Right renal pelvis (tissue), 4 donors: ENCODE measurements at places on chromosomes 3 and 15. TPM values are rescaled to one million over a fixed set of nuclear protein-coding genes. Genes with fewer than 3 reads are reported as not detected.

Gene SLC15A2
- polyA plus RNA-seq = 9.5 TPM

Gene TM6SF1
- polyA plus RNA-seq = 1.7 TPM

Gene TRIM42
- not detected for polyA plus RNA-seq

Gene SPATA12
- polyA plus RNA-seq = not detected

Gene BOC
- polyA plus RNA-seq = 33.4 TPM

Gene IL5RA
- polyA plus RNA-seq = 0.86 TPM

Gene TAGLN3
- 1.8 TPM for polyA plus RNA-seq

Gene RABL3
- 31.4 TPM for polyA plus RNA-seq

Gene WDR49
- 2.1 TPM for polyA plus RNA-seq

Gene SPTSSB
- polyA plus RNA-seq = 3.1 TPM

Gene SPTBN5
- polyA plus RNA-seq = 2.8 TPM

Gene TRAIP
- 8.6 TPM for polyA plus RNA-seq

Gene CA12
- 147 TPM for polyA plus RNA-seq

Gene MKRN2
- polyA plus RNA-seq = 51.1 TPM

Gene ARNT2
- 63.0 TPM for polyA plus RNA-seq

GRCh38 chr15:100143378-100143777, 198.4 kb downstream of the ADAMTS17 start:
- DNase-seq = no peak

GRCh38 chr3:157857440-157857839, 248.8 kb downstream of the SHOX2 start:
- no peak for DNase-seq

GRCh38 chr3:138195481-138195880, 8.4 kb downstream of the ARMC8 start:
- DNase-seq = no peak

DNA sequence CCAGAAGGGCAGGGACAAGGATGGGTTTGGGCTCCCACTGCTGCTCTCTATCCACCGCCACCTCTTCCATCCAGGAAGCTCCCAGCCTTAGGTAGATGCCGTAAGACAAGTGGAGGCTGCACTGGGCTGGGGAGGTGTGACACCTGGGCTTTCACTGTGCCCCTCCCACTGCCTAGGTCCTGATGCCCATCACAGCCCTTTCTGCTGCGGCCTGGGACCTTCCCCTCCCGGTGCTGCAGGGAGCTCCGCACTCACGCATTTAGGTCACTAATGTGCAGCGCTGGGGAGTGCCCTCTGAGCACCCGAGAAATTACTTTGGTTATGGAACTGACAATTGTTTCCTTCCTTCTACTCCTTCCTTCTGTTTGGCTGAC, 850 bp downstream of the LTF start:
- no peak for DNase-seq

- no peak for DNase-seq
Measured at GRCh38 chr3:80215191-80215590, 447.4 kb upstream of the ROBO1 start.

GRCh38 chr3:159146856-159147435, 345.1 kb downstream of the MFSD1 start:
- DNase-seq = no peak

- DNase-seq = no peak
Measured at GRCh38 chr15:77066971-77067690, 3.8 kb downstream of the TSPAN3 start.

- DNase-seq = no peak
Measured at GRCh38 chr3:42535981-42536784, 33.7 kb downstream of the VIPR1 start.

DNA sequence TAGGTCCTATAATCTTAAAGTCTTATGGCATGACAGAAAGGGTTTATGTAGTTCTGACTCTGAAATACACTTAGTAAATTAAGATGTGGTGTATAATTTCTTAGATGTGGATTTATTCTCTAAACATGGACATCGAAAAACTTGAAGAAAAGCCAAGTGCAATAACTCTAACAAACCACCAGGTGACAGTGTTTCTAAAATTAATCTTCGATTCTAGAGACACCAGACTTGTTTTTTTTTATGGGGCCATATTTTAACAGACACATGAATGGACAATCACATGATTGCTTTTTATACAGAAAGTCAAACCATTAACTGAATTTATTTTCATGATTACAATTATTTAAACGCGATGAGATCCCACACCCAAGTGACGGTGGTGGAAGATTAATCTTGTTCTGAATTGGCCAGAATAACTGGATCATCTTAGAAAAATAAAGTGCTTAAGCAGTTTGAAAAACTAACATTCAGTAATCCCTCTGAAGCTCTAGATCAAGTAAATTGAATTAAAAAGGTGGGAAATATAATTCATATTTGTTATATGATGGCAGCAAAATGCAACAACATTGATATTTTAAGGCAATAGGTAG, 305.1 kb downstream of the LSAMP start:
- DNase-seq = no peak

GRCh38 chr3:11120091-11120805, 34.0 kb upstream of the HRH1 start:
- no peak for DNase-seq

DNA sequence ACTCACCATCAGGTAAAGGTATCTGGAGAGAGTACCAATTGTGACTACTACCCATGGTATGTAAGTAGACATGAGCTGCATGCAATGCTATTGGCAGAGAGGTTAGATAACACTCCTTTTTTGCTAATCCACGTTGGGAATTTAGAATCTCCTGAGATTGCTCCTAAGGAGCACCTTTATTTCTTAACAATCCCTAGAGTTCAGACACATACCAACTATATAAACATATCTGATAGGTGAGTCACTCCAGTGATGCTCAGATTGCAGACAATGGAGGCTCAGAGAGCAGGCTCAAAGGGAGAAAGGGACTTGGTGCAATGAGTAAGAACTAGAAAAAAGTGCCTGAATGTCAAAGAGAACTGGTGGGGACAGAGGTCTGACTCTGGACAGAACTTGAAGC, 47.0 kb upstream of the LRRFIP2 start:
- DNase-seq = no peak

- peak; percentile 78 for DNase-seq
Measured at GRCh38 chr3:149971403-149972075, 844 bp upstream of the PFN2 start.

GRCh38 chr15:91855684-91856489, 2.4 kb downstream of the SLCO3A1 start:
- DNase-seq = no peak

DNA sequence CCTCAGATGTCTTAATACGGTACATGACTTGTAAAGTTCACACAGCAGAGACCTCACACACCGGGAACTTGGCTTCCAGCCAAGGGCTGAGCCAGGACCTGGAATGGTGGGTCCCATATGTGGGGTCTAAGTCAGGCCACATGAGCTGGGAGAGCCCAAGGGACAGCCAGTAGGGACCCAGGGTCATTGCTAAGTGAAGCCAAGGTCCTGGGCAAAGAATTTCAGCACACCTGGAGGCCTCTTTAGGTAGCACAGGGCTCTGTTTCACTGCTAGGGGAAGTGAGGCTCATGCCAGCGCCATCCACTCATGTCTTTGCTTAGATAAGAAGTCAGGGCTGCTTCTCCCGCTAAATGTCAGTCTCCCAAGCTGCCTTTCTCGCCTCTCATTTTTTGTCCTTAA, 116.6 kb upstream of the TLE3 start:
- no peak for DNase-seq

- DNase-seq = no peak
Measured at GRCh38 chr3:126084768-126085180, 850 bp upstream of the SLC41A3 start.

DNA sequence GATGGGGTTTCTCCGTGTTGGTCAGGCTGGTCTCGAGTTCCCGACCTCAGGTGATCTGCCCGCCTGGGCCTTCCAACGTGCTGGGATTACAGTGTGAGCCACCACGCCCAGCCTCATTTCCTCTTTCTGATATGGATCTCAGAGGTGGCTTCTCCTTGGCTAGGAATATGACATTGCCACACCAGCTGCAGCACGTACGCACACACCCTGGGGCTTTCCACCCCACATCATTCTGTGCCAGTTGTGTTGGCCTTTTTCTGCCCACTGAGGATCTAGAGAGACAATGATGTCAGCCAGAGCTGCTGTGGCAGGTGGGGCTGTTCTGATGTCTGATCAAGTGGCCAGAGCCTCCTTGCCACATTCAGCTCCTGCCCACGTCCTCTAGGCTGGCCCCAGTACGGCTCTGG, 29.0 kb downstream of the TMEM45A start:
- DNase-seq = no peak

- DNase-seq = no peak
Measured at GRCh38 chr15:78408355-78408640, 29.7 kb upstream of the IREB2 start.

- no peak for DNase-seq
Measured at GRCh38 chr3:124078953-124079911, 87.3 kb upstream of the ROPN1 start.

GRCh38 chr3:184604039-184604601, 42.5 kb downstream of the EPHB3 start:
- DNase-seq = no peak

DNA sequence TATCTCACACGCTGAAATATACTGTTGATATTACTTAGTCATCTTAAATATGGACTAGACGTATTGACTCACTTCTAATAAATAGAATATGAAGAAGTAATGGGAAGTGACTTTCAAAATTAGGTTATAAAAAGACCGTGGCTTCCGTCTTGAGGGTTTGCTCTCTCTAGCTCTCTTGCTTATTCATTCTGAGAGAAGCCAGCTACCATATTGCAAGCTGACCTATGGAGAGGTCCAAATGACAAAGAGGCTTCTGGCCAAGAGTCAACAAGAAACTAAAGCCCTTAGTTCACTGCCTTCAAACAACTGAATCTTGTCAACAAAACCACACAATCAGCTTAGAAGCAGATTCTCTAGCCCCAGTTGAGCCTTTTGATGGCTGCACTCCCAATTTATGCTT, 46.1 kb downstream of the SLC9C1 start:
- no peak for DNase-seq

GRCh38 chr3:71854706-71855105, 69.8 kb upstream of the PROK2 start:
- DNase-seq = no peak

DNA sequence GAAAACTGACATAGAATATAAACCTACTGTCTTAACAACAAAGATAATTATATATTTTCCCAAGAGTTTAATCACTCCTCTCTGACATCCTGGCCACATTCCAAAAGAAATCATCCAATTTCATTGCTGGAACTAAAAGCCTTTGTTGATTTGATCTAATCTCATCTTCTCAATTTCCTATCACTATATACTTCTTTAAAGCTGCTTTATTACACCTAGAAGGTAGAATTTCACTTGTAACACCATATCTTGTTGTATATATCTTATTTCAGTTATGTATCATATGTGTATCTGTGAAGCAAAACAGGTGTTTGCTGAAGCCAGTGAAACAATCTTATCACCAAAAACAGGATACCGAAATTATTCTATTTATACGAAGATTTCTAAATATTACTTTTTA, 740.2 kb downstream of the ROBO1 start:
- DNase-seq = no peak

DNA sequence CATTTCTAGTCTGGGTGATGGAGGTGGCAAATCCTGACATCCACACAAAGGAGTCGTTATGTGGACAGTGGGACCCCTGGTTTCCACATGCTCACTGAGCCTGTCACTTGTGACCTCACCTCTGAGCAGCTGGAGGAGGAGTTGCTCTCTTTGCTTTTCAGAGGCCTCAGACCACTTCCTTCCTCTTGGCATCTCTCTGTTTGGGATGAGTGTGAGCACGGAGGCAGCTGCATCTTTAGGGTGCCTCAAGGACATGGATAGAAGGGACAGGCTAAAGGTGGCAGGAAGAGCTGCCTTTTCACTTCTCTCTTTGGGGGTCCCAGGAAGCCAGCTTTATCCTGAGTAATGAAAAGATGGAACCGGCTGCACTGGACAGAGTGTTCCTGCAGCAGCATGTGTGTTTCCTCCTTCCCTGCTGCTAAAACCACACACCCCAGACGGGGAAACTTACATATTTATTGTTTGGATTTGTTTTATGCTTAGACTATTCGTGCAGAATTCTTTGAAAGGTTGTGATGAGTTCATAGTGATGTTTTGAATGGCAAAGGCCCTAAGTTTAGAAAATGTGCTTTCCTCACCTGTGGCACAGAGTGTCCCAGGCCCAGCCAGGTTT, 31.8 kb downstream of the GPR171 start:
- no peak for DNase-seq

GRCh38 chr3:152160350-152161011, 108.2 kb upstream of the MBNL1 start:
- no peak for DNase-seq

GRCh38 chr3:27614592-27614991, 107.5 kb downstream of the EOMES start:
- no peak for DNase-seq

DNA sequence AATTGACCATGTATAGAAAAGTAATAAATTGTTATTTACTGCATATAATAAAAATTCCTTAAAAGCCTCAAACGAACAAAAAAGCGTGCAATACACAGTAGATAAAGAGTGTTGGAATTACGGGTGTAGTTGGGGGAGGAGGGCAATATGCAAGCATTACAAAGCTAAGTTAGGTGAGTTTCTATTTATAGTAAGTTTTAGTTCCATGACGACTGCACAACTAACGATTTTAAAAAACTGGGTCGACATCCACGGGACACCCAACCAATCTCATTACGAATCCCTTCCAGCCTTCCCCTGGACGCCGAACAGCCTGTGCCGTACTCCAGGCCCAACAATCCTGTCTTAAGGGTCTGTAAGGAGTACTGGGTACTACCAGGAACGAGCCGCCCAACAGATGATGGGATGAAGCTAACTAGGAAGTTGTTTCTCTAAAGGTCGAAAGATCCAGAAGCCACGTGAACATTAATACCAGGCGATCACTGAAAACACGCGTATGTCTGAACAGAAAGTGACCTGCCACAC, 677 bp downstream of the POLQ start:
- DNase-seq = no peak

DNA sequence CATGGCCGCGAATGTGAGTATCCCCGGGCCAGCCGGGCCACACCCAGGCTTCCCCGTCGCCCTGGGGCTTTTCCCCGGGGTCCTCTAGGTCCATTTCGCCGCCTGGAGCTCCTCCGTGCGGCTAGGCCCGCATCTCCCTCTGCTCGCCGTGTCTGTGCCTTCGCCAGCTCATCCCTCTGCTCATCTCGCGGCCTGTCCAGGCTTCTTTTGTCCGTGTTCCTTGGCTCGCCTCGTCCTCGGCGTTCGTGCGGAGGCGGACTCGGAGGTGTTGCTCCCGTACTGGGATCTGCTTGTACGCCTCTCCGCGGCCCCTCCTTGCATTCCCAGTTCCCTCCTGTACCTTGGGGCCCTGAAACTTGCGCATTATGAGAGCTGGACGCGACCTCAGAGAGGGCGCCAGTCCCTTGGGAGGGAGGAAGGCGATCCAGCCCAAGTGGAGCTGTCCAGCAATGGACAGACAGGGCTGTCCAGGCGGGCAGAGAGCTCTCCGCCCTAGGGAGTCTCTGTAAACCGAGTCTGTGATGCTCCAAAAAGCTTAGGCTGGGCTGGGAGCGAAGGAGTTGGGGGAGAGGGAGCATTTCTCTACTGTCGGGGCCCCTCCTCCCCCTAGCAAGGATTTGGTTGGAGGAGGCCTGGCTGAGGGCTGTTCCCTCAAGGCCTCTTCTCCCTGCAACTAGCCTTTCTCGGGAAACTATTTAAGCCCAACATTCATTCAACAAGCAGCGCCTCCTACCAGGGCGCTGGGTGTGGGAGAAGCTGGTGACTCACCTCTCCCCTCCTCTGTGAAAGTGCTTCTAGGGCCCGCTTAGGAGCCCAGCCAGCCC, 553 bp downstream of the TMEM43 start:
- no peak for DNase-seq

- no peak for DNase-seq
Measured at GRCh38 chr15:49190586-49190985, 20.5 kb downstream of the GALK2 start.
